ENCODE measurements at places on chromosomes 6 and 20.

DNA sequence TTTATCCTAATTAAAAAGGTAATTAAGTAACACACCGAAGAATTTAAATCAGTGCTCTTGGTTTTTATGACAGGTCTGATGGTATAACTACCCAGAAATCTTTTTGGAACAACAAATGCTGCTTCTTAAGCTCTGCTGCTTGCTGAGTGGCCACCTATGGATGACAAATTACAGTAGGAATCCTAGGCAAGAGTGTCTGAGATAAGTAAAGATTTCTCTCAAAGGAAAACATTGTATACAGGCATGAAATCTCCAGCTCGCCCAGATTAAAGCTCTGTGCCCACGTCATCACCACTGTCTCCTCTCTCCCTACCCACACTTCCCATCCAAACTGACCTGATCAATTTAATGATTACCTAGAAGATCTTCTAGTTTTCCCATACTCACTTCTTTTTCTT, 1083.0 kb upstream of the MAP3K7 start:
- no peak for DNase-seq

DNA sequence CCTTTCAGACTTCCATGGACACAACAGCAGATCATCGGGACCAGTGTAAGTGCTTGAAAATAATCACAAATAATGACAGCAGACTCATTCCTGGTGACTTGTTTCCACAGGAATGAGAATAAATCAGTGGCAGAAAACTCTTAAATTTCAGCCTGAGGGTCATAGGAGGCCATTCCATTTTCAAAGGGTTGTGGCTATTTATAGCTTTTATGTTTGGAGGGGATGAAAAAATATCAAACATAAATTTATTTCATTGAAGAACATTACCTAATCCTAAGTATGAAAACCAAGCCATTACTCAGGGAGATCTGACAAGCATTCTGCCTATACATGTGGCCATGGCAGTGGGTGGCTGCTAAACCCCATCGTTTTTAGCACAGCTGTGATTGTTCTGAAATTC, 173.6 kb upstream of the CNR1 start:
- no peak for DNase-seq

- no peak for DNase-seq
Observed at GRCh38 chr6:124927806-124928205, 34.4 kb upstream of the RNF217 start.

GRCh38 chr6:148516617-148517016, 174.0 kb downstream of the SASH1 start:
- no peak for DNase-seq

GRCh38 chr6:120262354-120262753, 912.8 kb upstream of the MAN1A1 start:
- no peak for DNase-seq

- DNase-seq, result no peak
Observed at GRCh38 chr6:55617272-55617671, 38.3 kb upstream of the HMGCLL1 start.

DNA sequence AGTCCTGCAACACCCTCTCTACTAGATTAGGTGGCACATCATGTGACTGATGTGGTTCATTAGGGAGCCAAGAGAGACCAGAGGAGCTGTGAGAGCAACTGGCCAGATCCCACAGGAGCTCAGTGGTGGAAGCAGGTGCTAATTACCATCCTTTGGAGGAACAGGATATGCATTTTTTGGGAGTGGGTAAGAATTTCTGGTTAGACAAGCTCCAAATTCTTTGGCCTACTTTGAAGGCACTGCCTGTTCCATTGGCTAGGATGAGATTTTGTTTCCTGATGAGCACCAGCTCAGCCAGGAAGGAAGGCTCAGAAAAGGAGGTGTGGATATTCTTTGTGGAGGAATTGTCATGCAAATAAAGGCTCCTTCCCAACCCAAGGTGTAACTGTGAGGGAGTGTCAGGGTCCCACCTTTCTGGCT, 130.3 kb upstream of the BMP2 start:
- DNase-seq, result no peak

- no peak for DNase-seq
Observed at GRCh38 chr6:127854009-127854408, 46.8 kb downstream of the THEMIS start.

DNA sequence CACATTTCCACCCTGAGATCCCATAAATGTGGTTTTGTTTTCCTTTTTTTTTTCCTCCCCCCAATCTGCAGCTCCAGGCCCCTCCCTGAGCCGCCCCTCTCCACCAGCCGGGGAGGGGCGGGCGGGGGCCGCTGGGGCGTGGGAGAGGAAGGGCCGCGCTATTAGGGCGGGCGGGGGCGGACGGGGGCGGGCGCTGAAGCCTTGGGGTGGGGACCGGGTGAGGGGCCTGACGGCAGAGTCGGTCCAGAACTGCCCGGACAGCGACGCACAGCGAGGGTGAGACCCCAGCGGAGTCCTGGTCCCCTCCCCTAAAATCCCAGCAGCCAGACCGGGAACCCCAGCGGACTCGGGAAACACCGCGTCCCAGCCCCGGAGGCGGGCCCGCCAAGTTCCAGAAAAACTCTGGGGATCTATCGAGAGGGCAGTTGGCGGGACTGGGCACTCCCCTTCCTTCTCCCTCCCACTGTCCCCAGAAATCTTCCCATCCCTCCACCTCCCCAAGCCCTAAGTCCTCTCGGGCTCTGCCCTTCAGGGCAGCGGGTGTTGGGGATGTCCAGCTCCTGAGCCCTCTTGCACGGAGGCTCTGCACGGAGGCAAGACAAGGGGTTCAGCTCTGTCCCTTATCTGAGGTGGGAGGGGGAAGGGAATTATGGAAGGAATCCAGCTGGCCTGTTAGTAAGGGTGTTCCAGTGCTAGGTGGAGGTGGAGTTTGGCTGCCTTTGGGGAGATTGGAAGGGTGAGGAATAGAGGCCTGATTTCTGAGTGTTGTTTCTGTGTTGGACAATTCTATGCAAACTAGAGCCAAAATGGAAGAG, at the start of gene PRICKLE4:
Gene PRICKLE4 (plus strand): TSS at position 232 of the 815 bp plus-strand sequence. CDS start 2,692 bp downstream, outside the sequence.
- no peak for DNase-seq

DNA sequence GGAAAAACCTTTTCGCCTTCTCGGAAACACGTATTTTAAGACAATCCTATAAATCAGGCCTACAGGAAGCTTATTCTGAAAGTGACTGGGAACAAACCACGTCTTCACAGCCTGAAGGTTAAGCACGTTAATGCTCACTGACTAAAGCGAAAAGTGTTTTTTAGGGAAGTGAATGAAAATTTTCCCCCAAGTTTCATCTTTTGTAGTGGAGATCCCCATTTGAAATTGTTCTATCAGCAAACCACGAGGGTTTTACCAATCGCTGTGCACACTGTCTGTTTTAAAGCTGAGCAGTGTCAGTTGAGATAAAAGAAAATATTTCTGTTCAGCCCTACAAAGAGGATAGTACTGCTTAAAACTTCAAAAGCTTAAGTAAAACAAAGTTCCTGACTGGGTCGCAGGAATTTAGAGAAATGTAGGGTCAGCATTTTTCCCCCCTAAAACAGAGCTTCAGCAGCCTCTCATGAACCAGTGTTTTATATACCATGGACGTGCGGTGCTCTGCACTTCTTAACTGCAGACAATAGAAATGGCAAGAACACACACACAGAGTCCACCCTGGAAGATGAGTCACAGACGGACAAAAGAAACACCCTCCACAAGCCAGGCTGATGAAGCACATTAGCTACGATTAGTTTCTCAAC, 34.9 kb downstream of the SLC22A23 start:
- no peak for DNase-seq

- no peak for DNase-seq
Observed at GRCh38 chr6:21961226-21961625, 335.6 kb downstream of the PRL start.
